Esophagus squamous epithelium (tissue), 5 donors: ENCODE measurements at places on chromosomes 4 and X.

DNA sequence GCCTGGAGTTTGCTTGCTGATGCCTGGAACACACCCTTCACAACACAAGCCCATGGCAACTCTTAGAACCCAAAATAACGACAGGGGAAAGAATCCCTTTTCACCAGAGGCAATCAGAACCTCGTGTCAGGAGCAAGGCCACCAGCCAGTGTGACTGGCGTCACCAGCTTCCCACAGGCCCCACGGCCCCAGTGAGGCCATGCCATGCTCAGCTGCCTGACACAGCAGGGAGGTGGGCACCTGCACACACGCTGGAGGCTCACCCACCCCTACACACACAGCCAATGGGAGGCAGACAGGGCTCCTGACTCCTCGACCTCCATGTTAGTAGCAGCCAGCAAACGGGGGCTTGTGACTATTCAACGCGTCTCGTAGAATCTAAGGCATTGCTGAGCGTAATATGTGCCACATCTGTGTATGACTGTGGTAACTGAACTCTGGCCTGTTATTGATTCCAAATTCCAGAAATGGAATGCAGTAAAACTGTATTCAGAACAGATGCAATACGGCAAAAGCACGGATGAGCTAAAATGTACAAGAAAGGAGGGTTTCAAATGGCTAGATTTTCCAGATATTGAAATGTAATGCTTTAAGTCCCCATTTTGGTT, 28.5 kb downstream of the RNF212 start:
- no peak for DNase-seq

- DNase-seq, result no peak
Measured at GRCh38 chr4:105550641-105551040, 1.8 kb upstream of the ARHGEF38 start.

DNA sequence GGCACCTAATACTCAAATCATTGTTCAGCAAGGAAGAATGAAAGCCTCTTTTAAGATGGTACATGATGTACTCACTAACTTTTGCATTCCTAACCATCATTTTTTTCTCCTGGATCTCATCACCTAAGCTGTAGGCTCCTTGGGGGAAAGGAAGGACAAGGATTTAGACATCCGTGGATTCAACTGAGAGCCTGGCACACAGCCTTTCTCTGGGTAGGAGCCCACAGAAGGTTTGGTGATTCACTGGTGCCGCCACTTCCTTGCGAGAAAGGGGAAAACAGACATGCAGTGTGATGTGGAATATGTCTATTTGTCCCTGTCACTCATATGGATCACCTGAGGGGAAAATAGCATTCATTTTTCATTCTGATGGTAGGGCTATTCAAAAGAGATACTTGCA, 147.3 kb downstream of the PCDH7 start:
- no peak for DNase-seq

DNA sequence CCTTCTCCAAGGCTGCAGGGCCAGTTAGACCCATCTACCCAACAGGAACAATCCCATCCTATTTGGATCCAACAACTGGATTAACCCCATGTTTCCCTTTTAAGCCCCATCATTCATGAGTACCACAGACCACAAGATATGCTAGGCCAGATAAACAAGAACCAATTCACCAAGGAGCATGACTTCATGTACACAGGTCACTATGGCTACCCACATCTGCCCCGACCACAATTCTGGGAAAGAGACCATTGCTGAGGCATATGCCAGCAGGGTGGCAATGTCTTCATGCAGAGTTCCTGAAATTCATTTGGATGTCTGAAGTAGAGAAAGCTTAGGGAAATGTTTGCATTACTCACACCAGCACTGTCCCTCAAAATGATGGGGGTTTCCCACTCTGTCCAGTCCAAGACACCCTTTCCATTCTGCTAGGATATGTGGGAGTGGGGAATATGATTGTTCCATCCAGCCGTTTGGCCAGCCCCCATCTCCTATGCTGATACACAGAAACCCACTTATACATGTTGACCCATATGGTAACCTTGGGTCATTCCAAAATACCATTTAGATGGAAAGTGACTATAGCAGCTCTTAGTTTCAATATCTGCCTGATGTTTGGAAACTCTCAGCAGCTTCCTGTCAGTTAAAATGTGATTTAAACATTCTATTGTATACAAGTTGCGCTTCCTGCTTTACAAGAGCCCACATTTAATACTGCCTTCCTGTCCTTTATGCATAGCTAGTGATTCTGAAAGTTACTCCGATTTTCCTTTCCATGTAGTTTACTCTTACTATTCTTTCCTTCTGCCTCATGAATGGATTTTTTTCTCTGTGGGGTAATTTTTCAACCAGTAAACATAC, 129.0 kb downstream of the AMMECR1 start:
- no peak for DNase-seq

- no peak for DNase-seq
Measured at GRCh38 chrX:112259375-112259774, 176.8 kb upstream of the TRPC5 start.

DNA sequence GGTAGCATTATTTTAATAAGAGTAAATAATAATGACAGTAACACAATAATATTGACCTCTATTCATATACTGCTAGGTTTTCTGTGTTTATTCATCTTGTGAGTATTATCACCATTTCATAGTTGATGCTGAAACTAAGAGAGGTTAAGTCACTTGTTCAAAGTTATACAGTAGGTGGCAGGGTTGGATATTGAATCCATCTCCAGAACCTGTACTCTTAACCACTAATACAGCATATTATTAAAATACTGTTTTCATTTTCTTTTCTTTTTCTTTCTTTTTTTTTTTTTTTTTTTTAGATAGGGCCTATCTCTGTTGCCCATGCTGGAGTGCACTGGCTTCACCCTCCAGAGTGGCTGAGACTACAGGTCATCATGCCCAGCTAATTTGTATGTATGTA, 7.1 kb upstream of the ELF2 start:
- DNase-seq, result no peak

DNA sequence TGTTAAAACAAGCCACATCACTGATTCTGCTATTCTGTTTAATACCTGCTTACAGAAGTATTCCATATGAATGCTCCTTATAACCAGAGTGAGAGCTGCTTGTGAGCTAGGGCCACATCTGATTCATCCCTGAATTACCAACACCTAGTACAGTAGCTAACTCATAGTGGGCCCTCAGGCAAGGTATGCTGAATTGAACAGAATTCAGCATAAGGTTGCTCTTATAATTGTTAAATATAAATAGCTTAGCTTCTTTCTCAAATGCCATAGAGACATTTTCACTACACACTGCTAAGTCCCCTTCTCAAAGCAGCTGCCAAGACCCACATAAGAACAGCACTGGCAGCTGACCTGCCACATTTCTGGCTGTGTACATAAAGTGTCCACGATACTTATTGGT, 27.0 kb upstream of the MCF2 start:
- DNase-seq, result no peak

- no peak for DNase-seq
Measured at GRCh38 chrX:66015152-66015831, 24.6 kb downstream of the VSIG4 start.

DNA sequence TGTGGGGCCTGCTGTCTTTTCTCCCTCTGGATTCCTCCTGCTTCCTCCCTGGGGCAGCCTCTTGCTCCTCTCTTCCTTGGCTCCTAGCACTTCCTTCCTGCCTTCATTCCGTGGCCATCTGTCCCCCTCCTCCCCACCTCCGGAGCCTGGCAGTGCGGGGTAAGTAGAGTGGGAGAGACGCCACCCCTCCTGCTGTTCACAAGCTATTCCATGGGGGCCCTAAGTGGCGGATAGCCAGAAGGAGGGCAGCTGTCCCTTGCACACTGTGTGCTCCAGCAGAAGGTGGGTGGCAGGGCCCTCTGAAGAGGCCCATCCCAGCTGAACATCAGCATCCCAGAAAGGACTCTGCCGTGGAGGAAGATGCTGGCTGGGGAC, 27.4 kb downstream of the CCNQ start:
- DNase-seq, result no peak

DNA sequence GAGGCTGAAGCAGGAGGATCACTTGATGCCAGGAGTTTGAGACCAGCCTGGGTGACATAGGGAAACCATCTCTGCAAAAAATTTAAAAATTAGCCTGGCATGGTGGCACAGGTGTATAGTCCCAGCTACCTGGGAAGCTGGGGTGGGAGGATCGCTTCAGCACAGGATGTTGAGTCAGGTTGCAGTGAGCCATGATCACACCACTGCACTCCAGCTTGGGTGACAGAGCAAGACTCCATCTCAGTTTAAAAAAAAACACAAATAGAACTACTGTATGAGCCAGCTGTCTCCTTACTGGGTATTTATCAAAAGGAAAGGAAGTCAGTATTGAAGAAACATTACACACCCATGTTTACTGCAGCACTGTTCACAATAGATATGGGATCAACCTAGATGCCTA, 138.7 kb downstream of the RAP1GDS1 start:
- no peak for DNase-seq

DNA sequence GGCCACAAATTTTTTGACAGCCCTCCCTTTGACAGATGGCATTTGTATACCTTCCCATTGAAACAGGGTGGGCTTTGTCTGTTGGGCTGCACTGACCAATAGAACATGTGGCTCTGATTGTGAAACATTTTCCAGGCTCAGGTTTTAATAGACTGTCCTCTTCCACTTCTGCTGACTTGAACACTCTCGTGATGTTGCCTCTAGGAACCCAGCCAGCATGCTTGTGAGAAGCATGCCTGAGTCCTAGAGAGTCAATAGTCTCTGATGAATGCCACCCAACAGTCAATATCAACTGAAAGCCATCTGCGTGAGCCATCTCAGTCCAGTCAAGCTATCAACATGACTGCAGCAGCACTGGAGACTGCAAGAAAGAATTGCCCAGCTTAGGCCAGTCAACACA, 290.0 kb downstream of the SLC7A11 start:
- DNase-seq, result no peak

GRCh38 chrX:122188751-122189150, 995.3 kb upstream of the GRIA3 start:
- no peak for DNase-seq

GRCh38 chr4:150354214-150354796, 227.6 kb upstream of the MAB21L2 start:
- DNase-seq, result no peak

DNA sequence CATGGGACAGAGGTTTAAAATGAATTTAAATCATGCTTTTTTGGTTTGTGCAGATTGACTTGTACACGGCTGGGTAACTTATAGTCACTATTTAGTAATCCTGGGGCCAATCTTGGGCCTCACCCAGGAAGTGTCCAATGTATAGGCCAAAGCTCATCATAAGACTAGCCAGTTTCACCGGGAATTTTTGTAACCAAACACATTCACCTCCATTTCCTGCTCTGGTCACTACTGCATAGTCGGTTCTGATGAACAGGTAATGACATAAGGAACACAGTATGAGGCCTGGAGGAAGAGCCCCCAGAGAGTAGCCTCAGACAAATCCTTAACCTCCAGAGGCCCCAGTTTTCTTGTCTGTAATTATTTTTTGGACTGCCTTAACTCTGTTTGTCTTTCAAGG, 81.9 kb downstream of the HPRT1 start:
- no peak for DNase-seq

DNA sequence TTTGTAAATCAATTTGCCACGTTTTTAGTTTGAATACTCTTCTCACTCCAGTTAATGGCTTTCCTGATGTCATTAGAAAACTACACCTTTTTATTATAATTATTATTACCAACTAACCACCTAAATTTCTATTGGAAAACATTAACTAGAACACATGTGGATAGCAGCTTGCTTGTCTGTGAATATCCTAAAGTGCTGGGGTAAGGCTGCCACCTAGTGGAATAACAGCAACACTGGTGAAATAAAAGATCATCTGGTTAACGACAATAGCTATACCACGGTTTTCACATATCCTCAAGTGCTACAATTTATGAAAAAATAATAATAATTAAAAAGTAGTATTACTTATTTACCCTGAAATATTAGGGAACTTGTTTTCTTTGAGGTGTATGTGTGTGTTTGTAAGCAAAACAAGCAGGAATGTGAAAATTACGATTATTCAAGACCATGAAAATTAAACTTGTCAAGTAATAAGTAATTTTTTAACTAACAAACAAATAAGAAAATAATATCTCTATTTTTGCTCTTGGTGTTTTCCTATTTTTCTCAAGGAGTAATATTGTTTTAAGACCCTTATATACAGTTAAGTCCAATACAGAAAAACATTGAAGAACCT, 130.1 kb upstream of the TECRL start:
- no peak for DNase-seq

DNA sequence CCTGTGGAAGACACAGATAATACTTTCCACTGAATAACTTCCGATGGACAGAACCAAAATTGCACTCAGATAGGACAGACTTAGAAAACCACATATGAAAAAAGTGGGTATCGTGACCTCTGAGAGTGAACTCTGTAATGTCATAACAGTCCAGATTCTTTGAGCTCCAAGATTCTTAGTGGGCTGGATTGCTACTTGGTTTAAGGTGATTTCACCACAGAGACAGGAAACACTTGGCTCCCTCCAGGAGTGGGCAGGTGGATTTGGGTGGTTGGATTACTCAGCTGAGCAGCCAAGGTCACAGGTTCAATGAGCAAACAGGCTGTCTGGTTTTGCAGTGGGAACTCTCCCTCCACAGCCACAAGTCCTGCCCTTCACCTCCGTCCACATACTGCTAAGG, 126.0 kb downstream of the AFAP1 start:
- no peak for DNase-seq

DNA sequence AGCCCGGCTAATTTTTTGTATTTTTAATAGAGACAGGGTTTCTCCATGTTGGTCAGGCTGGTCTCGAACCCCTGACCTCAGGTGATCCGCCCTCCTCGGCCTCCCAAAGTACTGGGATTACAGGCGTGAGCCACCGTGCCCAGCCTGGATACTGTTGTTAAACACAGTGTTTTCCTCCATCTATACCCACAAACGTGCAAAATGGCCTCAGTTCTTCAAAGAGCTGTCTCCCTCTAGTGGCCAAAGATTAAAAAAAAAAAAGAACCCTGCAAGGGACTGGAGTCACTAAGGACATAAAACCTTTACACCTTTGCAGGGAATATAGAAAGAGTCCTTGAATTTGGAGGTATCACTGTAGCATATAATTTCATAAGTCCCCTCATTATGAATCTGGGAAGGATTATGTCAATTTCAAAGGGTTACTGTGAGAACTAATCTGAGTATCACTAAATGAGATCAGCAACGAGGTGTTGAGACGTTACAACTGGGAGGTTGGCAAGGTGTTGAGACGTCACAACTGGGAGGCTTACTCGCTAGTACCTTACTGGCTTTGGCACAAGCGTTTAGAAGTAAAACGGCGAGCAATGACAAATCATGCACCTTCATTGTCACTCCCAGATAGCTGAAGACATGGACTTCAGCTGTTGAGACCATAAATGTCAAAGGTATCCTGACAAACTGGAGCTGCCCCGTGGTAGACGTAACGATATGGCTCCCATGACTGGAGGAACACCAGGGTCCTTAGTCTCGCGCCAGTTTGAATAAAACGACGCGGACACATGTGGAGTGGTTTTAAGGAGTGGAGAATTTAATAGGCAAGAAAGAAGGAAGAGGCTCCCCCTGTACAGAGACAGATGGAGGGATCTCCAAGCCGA, 33.4 kb upstream of the ENPP6 start:
- no peak for DNase-seq

DNA sequence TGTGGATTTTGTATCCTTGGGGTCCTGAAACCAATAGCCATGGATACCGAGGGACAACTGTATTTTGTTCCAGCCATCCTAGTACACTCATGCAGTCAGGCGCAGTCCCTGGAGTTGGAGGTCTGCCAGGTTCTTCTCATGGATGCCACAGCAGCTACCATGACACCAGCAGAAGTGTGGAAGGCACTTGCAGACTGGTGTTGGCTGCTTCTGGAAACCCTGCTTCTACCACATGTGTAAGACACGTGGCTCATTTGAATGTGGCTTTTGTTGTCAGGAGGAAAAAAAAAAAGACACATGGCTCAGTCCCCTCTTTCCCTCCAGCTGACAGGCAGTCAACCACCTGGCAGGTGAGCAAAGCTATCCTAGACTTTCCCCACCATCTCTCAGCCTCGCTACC, 19.4 kb downstream of the DRD5 start:
- DNase-seq, result no peak
